ENCODE measurements at places on chromosomes 2 and 18. TPM values are rescaled to one million over a fixed set of nuclear protein-coding genes. Genes with fewer than 3 reads are reported as not detected.
A peak's percentile ranks its signal among the peaks of the same experiment; 100 is the strongest.

The ZNF512 gene
- 14.6 TPM for total RNA-seq

DNA sequence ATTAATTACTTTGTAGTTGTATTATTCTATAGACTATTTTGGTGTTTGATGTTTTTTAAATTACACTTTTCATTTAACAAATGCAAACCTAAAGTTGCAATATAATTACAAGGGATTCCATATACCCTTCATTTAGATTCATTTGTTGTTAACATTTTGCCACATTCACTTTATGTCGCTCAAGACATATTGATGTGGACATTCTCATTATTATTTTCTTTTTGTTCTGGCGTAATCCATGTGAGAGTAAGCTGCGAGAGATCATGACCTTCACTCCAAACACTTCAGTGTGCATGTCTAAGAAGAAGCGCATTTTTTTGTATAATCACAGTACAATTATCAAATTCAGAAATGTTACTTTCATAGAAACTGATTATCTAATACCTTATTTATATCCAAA lies 280.6 kb downstream of the CALCRL start:
- no peaks in the 10 kb centered on the region for H3K4me1 ChIP-seq
- H3K36me3 ChIP-seq, result no peaks in the 10 kb centered on the region
- no peak for DNase-seq
- no peaks in the 10 kb centered on the region for H3K27me3 ChIP-seq
- H3K27ac ChIP-seq, result no peak overlapping the region
- H3K4me3 ChIP-seq, result no peak overlapping the region

DNA sequence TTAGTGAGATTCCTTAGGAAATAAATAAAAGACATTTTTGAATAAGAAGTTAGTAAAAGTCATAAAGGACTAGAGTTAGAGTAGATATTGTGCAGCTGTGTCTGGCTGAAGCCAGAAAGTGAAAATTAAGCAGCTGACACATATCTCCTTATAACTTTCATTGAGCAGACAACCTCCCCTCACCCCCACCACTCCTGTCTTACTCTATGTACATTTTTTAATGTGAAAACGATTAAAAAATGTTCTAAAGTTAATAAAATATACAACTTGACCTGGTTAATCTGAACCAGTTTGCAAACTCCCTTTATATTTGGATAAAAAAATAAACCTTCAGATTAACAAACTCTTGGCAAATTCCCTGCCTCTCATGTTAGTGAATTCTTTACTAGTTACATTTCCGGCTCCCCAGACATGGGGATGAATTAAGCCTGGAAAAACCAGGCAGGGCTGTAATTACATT lies 462.8 kb downstream of the MEIS1 start:
- no peaks in the 10 kb centered on the region for H3K36me3 ChIP-seq
- H3K27ac ChIP-seq, result no peak overlapping the region
- H3K4me1 ChIP-seq, result no peaks in the 10 kb centered on the region
- DNase-seq, result no peak

DNA sequence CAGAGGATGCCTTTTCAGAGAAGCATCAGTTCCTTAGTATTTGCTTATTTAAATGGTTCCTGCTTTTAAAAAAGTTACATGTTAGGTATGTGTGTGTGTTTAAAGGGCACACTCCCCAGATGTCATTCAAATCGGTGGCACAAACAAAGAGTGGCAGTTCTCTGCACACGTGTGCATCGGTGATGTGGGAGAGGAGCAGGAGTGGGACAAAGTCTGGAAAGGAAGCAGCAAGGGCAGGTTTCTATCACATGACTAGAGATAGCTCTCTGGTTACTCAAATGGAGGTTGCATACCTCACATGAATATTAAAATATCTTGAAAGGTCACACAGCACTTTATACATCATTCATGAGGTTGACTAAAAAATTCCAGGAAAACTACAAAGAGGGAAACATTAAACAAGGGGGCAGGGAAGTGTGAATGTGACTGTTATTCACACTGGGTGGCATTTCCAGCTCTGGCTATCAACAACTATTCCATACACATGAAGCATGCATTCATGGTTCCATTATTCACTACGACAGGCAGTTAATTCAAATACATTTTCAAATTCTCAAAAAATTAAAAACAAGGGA lies 64.7 kb downstream of the SEPTIN10 start:
- no peaks in the 10 kb centered on the region for H3K36me3 ChIP-seq
- H3K27ac ChIP-seq, result no peak overlapping the region
- no peaks in the 10 kb centered on the region for H3K27me3 ChIP-seq
- H3K4me3 ChIP-seq, result no peak overlapping the region
- no peaks in the 10 kb centered on the region for H3K4me1 ChIP-seq
- no peak for DNase-seq

The SERPINB13 gene
- not detected for total RNA-seq

DNA sequence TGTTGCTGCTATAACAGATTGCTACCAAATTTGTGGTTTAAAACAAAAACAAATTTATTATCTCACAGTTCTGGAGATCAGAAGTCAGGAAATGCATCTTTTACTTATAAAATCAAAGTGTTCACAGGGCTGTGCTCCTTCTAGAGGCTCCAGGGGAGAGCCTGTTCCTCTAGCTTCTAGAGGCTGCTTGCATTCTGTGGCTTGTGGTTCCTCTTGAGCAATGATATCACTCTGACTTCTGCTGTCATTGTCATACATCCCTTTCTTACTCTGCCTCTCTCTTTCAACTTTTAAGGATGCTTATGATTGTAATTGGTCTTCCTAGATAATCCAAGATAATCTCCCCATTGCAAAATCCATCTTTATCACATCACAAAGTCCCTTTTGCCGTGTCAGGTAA lies 6.1 kb upstream of the DCC start:
- DNase-seq, result no peak
- no peaks in the 10 kb centered on the region for H3K36me3 ChIP-seq
- H3K27me3 ChIP-seq, result no peaks in the 10 kb centered on the region
- H3K4me3 ChIP-seq, result no peak overlapping the region
- H3K27ac ChIP-seq, result no peak overlapping the region

GRCh38 chr2:174085781-174086180 lies 120.6 kb upstream of the SP3 start:
- no peak overlapping the region for H3K27ac ChIP-seq
- no peak for DNase-seq
- H3K4me1 ChIP-seq, result no peaks in the 10 kb centered on the region
- no peak overlapping the region for H3K4me3 ChIP-seq

- H3K27ac ChIP-seq, result no peak overlapping the region
- H3K36me3 ChIP-seq, result no peaks in the 10 kb centered on the region
- no peak for DNase-seq
- no peaks in the 10 kb centered on the region for H3K27me3 ChIP-seq
Observed at GRCh38 chr2:21260311-21260710, 136.5 kb downstream of the TDRD15 start.

The CD8A gene
- total RNA-seq, result 1.6 TPM

- H3K4me1 ChIP-seq, result no peaks in the 10 kb centered on the region
- H3K27me3 ChIP-seq, result no peaks in the 10 kb centered on the region
- no peak overlapping the region for H3K4me3 ChIP-seq
- no peaks in the 10 kb centered on the region for H3K36me3 ChIP-seq
Observed at GRCh38 chr2:230131366-230131765, 62.6 kb upstream of the SLC16A14 start.

The KLHL41 gene
- total RNA-seq, result 0.37 TPM

The LRPPRC gene
- 131 TPM for total RNA-seq

GRCh38 chr2:241788572-241788971 lies 11.9 kb downstream of the GAL3ST2 start:
- no peaks in the 10 kb centered on the region for H3K27me3 ChIP-seq
- no peaks in the 10 kb centered on the region for H3K36me3 ChIP-seq
- H3K4me3 ChIP-seq, result no peak overlapping the region
- DNase-seq, result no peak

The IFIH1 gene
- 16.1 TPM for total RNA-seq

- H3K4me1 ChIP-seq, result no peaks in the 10 kb centered on the region
- H3K27ac ChIP-seq, result no peak overlapping the region
- no peak for DNase-seq
- no peaks in the 10 kb centered on the region for H3K36me3 ChIP-seq
- H3K27me3 ChIP-seq, result no peaks in the 10 kb centered on the region
- H3K4me3 ChIP-seq, result no peak overlapping the region
Observed at GRCh38 chr2:26330604-26331003, 15.3 kb upstream of the SELENOI start.

- H3K4me3 ChIP-seq, result no peak overlapping the region
- H3K4me1 ChIP-seq, result no peaks in the 10 kb centered on the region
- H3K27ac ChIP-seq, result no peak overlapping the region
- H3K36me3 ChIP-seq, result no peaks in the 10 kb centered on the region
Observed at GRCh38 chr2:159076241-159076640, 107.8 kb downstream of the TANC1 start.

GRCh38 chr2:28338046-28338817 lies 54.4 kb upstream of the FOSL2 start:
- peak overlapping the region; percentile 43 for H3K27ac ChIP-seq
- DNase-seq, result peak; percentile 48

The GRHL1 gene
- 1.6 TPM for total RNA-seq

The ANKRD30B gene
- 0.32 TPM for total RNA-seq

GRCh38 chr2:71069376-71069775 lies 928 bp downstream of the NAGK start:
- H3K27me3 ChIP-seq, result no peaks in the 10 kb centered on the region
- H3K27ac ChIP-seq, result peak overlapping the region; percentile 95
- no peaks in the 10 kb centered on the region for H3K36me3 ChIP-seq
- H3K4me1 ChIP-seq, result peaks cover 4% of the 10 kb centered on the region
- H3K4me3 ChIP-seq, result peak overlapping the region; percentile 95
- DNase-seq, result no peak

DNA sequence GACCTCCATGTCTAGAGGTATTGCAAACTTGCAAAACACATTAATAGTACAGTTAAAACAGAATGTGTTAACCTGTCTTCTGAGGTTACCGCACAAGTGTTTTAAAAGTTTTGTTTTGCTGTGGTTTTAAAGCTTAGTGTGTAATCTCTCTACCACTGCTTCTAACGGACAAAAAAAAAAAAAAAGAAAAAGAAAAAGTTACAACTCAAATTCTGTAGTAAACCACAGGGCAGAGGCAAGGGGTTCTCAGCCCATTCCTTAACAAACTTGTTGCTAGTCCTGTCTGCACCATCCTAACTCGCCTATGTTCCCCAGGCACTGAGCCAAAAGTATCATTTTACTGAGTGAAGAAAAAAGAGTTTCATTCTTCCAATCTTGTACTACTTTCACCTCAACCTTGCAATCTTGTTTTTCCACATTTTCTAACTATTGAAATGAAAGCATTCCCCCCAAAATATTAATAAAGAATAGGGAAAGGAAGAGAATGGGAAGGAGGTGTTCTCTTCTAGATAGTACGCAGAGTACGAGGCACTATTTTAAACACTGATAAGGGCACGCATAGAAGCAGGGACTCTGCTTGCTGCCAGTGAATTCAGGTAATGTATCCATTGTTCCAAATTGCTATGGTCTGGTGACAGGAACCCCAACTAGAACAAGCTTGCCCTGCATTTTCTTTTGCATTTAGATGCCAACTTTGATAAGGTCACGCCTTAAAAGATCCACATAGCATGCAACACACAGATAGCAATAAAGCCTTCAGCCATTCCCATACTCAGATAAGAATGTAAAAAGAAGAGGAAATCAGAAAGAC lies 47.1 kb downstream of the IKZF2 start:
- no peak for DNase-seq
- no peak overlapping the region for H3K4me3 ChIP-seq
- H3K36me3 ChIP-seq, result no peaks in the 10 kb centered on the region
- no peak overlapping the region for H3K27ac ChIP-seq

The MC5R gene
- not detected for total RNA-seq

DNA sequence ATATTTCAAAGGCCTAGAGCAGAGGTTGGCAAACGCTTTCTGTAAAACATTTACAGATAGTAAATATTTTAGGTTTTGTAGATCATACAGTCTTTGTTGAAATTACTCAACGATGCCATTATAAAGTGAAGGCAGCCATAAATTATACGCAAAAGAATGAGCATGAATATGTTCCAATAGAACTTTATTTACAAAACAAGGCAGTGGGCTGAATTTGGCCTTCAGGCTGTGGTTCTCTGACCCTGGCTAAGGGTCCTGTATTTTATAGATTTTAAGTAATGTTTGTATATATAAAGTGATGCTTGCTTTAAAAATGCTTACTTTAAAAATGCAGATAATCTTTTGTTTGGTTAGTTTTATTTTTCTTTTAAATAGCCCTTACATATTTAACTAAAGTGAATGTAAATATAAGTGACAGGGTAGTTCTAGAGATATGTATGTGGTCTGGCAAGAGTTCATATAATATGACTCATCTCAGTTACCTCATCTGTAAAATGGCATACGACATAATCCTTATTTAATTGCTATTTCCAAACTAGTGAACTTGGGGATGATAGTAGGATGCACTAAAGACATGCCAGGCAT lies 51.7 kb upstream of the ATP5MC3 start:
- H3K27me3 ChIP-seq, result no peaks in the 10 kb centered on the region
- DNase-seq, result no peak
- H3K36me3 ChIP-seq, result no peaks in the 10 kb centered on the region
- no peak overlapping the region for H3K4me3 ChIP-seq
- no peaks in the 10 kb centered on the region for H3K4me1 ChIP-seq

Data from colonic mucosa (tissue), 4 donors.